ENCODE measurements at places on chromosomes 2 and 18.

- DNase-seq: no peak
Measured at GRCh38 chr2:680496-680895, 3.3 kb upstream of the TMEM18 start.

- no peak for DNase-seq
Measured at GRCh38 chr2:126359494-126359893, 296.5 kb upstream of the GYPC start.

DNA sequence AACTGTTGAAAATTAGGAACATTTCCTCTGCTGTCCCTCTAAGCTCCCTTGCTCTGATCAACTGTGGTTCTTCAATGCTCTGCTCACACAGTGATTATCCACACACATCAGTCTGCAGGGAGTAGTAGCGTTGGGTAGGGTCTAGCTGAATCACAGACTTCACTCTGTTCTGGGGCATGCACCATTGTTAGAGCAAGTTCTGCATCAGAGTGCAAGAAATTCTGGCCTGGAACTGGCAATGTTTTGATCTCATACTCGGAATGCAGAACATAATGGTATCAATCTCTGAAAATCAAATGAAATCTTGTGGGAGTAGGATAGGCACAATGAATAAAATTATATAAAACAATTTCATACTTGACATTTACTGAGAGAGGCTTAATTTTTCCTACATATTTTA is 55.3 kb downstream of the HRH4 start:
- DNase-seq: no peak

DNA sequence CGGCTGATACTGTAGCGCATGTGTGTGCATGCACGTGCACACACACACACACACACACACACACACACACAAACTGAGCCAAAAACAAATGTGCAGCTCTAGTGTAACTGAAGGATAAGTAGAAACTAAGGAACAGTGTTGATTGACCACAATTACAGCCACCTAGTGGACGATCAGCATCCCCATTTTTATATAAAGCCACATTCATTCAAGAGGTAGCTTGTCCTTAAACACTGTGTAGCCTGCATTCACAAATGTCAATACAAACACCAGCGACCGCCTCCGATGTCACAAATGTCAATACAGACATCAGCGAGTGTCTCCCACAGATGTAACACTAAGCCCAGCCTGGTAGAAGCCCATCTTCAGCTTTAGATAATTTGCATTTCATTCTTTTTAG is 167.4 kb downstream of the PTGR3 start:
- DNase-seq: no peak

- no peak for DNase-seq
Measured at GRCh38 chr2:2873450-2873811, 504.2 kb downstream of the EIPR1 start.

- no peak for DNase-seq
Measured at GRCh38 chr18:3803350-3803749, 353.4 kb downstream of the TGIF1 start.

DNA sequence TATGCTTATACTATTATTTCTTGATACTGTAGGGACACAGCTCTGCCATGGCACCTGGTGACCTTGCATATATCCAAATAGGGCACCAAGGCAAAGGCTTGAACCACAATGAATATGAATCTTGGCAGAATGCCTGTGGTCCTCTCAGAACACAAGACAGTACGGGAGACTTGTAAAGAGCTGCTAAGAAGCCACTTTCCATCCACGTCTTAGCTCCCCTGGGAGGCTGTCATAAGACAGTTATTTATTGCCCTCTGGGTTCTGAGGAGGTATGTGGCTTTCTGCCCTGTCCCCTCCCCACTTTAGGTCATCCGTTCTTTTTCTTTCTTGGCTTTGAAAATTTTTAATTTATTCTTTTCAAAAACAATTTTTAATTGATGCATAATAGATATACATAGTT is 29.8 kb upstream of the MRPL33 start:
- DNase-seq: no peak

DNA sequence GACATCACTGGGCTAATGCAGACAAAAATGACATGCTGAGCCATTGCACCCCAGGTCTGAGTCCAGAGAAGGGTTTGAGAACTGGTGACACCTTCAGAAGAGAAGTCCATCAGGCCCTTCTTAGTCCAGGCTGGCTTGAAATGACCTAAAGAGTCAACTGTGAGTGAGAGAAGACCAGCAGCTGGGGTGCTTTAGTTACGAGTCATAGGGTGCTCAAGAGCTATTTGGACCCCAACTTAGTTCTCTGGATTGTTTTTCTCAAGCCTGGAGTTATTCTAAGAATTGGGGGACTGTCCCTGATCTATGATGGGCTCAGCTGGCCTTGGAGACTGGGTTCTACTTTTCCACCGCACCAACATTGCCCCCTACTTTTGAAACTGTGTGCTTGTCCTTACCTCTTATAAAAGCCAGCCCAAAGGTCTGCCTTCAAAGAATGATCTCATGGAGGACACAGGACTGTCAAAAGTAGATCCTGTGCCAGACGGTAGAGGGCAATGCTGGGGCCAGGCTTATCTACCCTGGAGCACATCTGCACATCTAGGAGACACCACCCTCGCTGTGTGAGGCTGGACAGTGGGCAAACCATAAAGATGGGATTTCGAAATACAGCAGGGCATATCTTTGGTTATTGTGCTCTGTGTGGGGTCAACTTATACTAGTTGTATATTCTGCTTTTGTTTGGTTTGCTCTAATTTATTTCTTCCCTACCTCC is 333.0 kb upstream of the SLC14A2 start:
- no peak for DNase-seq

- no peak for DNase-seq
Measured at GRCh38 chr2:204695506-204695905, 150.2 kb downstream of the PARD3B start.

DNA sequence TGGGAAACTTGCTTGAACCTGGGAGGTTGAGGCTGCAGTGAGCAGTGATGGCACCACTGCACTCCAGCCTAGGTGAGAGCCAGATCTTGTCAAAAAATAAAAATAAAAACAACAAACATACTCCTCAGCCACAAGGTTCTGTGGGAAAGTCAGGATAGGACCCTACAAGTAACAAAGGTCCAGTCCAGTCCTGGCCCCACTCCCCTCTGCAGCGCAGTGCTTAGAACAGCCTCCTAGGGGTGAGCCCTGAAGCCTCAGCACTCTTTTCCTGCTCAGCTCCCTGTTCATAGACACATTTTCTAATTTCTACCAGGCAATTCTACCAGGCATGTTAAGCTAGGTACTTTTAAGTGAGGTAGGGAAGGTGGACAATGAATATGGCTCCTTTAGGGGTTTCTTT is 22.2 kb upstream of the SDC1 start:
- no peak for DNase-seq

DNA sequence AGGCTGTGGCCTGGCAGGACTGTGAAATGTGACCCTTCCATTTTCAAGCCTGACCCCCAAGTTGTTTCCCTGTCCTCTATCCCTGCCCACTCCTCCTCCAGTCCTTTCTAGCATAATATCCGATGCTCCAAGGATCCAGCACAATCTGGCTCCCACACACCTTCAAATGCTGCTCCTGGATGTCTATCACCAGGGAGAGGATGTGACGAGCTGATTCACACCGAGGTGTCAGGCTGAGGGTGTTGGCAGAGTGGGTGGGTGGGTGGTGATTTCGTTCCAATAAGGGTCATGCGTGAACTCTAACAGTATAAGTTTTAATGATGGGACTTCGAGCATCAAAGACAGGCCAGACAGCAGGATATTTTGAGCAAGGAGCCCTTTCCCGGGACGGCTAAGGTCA is 107.8 kb downstream of the CELF4 start:
- DNase-seq: no peak

DNA sequence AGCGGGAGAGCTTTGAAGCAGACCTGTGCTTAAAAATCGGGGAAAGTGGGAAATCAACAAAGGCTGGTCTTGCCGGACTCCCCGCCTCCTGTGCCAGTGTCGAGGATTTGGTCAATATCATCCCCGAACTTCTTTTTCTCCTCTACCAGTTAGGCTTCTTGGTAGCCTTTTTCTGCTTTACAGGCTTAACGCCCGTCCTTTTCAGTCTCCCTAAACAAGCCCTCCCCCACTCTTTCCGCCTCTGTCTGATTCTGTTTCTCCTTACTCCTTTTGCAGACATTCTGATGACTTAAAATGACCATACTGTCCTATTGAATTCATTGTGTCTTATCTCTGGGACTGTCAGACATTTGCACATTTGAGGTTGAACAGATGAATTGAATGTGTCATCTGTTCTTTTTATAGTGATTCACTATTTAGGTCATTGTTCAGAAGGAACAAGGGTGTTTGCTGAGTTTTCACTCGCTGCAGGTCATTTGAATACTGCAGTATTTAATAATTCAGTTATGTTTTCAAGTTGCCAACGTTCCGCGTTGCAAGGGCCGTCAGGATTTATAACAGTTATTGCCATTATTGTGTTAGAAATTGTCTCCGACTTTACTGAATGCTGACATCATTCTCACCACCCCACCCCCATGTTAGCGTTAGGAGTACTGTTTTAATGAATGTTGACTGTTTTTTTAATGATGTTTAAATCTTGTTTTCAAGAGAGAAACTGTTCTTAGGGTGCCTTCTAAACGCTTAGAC is 1.1 kb downstream of the ITGAV start:
- no peak for DNase-seq

GRCh38 chr2:109311771-109312170 is 182.8 kb downstream of the SH3RF3 start:
- no peak for DNase-seq

- no peak for DNase-seq
Measured at GRCh38 chr2:240662681-240663080, 20.0 kb downstream of the AQP12B start.

GRCh38 chr2:191298306-191298705 is 53.1 kb downstream of the MYO1B start:
- no peak for DNase-seq

GRCh38 chr2:9474361-9475057 is at the start of gene IAH1:
IAH1 (plus strand) TSS chr2:9474551; CDS start chr2:9474567, 16 bp downstream.
- DNase-seq: peak; percentile 11

GRCh38 chr2:129721846-129722245 is 257.6 kb upstream of the RAB6C start:
- no peak for DNase-seq

- no peak for DNase-seq
Measured at GRCh38 chr18:12608301-12608700, 49.6 kb downstream of the SPIRE1 start.

GRCh38 chr2:109109342-109109741 is 19.7 kb upstream of the SH3RF3 start:
- DNase-seq: no peak

- no peak for DNase-seq
Measured at GRCh38 chr2:113672326-113672932, 45.4 kb downstream of the RABL2A start.

DNA sequence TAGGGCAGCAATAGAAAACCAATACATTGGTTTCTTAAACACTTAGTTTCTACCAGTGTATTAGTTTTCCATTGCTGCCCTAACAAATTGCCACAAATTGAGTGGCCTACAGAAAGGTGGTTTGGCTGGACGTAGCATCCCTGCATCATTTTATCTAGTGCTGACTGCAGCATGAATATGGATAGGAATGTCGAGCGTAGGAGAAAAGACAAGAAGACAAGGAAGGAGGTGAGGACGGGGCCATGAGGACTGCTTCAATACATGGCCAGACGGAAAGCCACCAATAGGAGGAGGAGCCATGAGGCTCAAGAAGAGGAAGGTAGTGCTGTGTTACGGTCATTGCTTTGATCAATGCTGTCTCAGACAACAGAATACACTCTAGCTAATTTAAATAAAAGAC is 154.5 kb upstream of the NDUFV2 start:
- DNase-seq: no peak

DNA sequence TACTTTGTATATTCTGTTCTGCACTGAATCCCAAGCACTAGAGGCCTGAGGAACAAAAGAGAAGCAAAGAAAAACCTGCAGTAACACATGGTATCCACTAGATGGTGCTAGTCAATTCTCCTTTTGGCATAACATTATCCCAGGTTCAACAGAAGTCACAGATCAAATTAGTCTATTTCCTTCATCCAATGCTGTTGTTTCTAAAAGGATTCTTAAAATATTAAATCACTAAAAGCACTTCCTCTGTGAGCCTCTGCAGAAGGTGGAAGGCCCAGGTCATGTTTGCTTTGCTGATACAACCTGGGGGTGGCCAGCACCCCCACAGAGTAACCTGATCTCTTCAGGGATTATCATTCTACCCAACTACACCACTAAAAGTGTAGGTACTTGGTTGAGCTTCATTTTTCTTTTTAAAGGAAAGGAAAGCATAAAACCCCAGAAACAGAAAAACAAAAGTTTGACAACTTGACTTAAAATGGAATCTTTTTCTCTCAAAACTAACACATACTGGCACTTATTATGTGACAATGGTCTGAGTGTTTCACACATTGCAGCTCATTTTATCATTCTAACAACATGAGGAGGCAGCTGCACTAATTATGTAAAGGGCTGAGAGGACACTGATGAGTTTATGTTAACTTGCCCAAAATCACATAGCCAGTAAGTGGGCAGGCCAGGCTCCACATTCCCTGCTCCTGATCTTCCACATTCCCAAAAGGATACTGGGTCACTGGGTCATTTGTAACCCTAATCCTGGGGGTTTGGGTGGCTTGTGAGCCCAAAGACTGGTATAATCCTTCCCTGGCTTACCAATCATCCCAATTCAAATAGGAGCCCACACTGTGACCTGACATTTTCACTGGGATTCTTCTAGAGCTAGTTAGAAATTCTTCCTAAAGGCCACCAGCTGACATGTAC is 66.8 kb upstream of the DNER start:
- DNase-seq: peak; percentile 1

GRCh38 chr2:25305775-25306174 is 36.0 kb downstream of the DNMT3A start:
- peak; percentile 38 for DNase-seq

DNA sequence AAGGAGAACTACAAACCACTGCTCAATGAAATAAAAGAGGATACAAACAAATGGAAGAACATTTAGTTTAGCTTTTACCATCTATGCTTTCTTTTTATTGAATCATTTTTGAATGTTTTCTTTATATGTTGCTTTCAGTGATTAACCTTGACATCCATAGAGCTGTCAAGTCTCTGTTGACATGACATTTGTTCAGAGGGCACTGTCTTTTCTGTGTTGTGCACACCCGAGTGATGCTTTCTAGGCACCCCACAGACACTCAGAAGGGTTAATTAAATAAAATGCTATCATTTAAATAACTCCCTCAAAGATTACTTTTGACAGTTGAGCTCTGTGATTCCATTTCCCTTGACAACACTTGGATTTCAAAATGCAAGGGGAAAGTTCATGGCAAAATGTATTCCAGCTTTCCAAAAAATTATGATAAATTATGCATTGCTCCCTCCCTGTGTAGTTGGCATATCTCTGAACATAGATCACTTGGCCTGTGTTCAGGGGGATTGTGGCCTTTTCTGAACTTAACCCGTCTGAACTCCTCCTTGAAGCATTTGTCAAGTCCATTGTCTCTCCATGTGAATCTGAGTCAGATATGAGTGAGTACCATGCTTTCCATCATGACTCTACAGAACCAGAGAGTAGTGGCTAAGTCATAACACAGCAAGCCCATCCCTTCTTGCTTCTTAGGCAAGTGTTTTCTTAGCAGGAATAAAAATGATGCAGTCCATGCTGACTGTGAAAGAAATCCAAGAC is 372.6 kb downstream of the RPRM start:
- DNase-seq: no peak

GRCh38 chr2:101108357-101108756 is 42.8 kb downstream of the TBC1D8 start:
- no peak for DNase-seq
